ENCODE measurements at places on chromosomes 16 and 17. TPM values are rescaled to one million over a fixed set of nuclear protein-coding genes. Genes with fewer than 3 reads are reported as not detected.

Gene NUPR1
- total RNA-seq, result not detected

DNA sequence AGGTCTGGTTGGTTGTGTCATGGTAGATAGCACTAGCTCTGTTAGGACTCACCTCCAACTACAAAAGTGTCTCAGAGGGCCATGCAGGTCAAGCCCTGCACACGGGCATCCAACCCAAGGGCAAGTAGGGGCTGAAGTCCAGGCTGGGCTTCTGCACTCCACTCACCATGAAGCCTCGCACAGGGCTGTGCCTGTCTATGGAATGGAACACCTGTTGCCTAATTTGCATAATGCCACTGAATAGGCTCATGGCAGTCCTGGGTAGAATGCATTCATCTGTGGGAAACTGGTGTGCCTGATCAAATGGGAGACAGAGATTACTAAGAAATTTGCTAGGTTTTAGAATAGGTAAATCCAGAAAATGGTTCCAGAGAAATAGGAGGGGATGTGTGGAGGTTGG, 8.0 kb upstream of the AKAP1 start:
- DNase-seq, result peak; percentile 45

GRCh38 chr17:77184474-77184873, 43.7 kb downstream of the SEC14L1 start:
- DNase-seq, result no peak

DNA sequence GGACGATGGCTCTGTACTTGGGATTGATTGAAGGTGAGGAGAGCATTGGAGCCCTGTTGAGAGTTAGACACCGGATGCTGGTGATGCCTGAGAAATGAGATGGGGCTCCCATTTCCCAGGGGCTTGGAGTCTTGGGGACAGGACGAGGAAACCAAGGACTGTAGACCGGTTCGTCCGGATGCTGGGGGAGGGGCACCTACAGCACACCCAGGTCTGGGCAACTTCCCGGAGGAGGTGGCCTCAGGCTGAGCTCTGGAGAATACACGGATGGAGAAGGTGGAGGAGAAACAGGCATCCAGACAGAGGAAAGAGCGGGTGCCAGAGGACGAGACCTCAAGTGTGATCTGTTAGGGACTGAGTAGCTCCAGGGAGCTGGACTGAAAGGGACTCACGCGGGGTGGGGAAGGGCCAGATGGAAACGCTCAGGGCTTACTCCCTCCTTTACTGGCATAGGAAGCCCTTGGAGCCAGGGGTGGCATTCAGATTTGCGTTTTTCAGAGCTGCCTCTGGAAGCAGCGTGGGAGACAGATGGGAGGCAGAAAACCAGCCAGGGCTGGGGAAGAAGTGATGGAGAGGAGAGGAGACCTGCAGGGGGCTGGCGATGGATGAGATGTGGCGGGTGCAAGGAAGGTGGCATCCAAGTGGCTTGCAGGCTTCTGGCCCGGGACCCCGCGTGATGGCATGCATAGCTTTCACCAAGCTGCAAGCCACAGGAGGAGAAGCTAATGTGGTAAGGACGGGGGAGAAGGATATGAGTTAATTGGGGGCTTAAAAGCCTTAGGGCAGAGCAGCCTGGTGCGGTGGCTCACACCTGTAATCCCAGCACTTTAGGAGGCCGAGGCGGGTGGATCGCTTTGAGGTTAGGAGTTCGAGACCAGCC, 8.3 kb downstream of the C1QTNF1 start:
- DNase-seq, result no peak

DNA sequence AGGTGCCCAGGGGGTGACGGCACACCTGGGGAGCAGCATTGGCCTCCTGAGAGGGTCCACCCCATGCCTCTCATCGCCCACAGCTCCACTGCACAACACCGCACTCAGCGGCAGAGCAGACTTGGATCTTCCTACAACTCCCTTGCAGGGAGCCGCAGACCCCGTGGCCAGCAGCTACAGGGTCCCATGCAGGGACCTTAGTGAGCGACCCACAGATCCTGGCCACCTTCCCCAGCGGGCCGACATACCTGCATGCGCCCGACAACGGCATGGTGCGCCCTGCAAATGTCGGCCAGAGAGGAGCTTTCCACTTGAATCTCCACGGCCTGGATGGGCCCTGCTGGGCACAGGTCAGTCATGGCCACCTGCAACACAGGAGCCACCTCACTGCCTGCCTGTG, 8.4 kb downstream of the FAAP100 start:
- DNase-seq, result no peak

Gene EVI2B
- total RNA-seq, result 71.0 TPM

All from OCI-LY7 (cell line).